ENCODE measurements at places on chromosomes 12 and 14.

DNA sequence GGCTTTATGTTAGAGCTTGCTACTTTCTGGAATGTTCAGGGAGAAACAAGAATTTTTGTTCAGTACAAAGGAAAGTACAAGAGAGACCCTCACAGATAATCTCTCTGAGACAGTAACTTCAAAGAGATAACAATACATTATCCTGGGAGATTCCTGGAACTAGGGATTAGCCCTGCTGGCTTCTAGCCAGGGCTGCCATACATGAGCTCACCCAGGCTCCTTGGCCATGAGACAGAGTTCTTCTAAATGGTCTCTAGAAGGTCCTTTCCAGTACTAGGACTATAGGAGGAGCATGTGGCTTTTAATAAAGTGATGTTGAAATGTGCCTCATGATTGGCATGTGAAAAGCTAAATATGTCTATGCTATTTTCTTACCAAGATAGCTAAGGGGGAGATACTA lies 342.5 kb downstream of the EMP1 start:
- H3K27me3 ChIP-seq = peaks cover 20% of the 10 kb centered on the region
- H3K27ac ChIP-seq = no peak overlapping the region
- H3K4me1 ChIP-seq = no peaks in the 10 kb centered on the region
- no peaks in the 10 kb centered on the region for H3K36me3 ChIP-seq

DNA sequence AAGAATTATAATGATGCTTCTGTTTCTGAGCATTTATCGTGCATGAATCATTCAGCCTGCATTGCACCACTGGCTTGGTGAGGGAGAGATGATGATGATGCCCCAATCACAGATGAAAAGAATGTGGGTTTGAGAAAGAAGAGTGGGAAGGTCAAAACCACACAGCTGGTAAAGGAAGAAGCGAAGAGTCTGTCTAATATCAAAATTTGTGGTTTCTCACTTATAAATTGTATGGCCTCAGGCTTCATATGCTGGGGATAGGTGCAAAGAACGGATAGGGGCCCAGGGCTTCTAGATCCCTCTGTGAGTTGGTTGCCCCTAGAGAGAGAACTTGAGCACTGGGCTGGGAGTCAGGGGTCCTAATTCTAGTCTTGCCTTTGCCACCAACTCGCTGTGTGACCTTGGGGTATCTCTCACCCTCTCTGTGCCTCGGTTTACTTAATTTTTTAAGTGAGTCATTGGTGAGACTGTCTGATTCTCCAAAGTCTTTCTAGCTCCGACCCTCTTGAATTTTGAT lies 2.2 kb downstream of the OASL start:
- H3K27ac ChIP-seq = no peak overlapping the region
- H3K36me3 ChIP-seq = no peaks in the 10 kb centered on the region
- H3K4me3 ChIP-seq = no peak overlapping the region
- no peaks in the 10 kb centered on the region for H3K27me3 ChIP-seq

DNA sequence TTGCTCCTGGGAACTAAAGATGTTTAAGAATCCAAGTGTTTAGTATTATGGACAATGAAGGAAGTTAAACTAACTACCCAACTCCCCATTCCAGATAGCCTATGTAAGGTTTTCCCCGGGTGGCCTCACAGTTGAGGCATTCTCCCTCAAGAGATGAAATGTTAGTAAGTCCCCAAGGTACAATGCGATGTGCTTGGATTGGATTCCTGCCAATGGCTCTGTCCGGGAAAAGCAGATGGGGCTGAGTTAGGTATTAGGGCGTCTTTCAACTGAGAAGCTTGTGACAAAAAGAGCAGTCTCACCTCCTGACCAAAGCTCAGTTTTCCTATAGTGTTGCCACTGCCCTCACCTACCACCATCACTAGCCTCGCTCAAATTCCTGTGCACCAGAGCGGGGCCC lies 64.8 kb upstream of the E2F7 start:
- H3K36me3 ChIP-seq = no peaks in the 10 kb centered on the region
- no peak overlapping the region for H3K4me3 ChIP-seq
- no peaks in the 10 kb centered on the region for H3K27me3 ChIP-seq
- no peak for DNase-seq
- H3K4me1 ChIP-seq = no peaks in the 10 kb centered on the region

DNA sequence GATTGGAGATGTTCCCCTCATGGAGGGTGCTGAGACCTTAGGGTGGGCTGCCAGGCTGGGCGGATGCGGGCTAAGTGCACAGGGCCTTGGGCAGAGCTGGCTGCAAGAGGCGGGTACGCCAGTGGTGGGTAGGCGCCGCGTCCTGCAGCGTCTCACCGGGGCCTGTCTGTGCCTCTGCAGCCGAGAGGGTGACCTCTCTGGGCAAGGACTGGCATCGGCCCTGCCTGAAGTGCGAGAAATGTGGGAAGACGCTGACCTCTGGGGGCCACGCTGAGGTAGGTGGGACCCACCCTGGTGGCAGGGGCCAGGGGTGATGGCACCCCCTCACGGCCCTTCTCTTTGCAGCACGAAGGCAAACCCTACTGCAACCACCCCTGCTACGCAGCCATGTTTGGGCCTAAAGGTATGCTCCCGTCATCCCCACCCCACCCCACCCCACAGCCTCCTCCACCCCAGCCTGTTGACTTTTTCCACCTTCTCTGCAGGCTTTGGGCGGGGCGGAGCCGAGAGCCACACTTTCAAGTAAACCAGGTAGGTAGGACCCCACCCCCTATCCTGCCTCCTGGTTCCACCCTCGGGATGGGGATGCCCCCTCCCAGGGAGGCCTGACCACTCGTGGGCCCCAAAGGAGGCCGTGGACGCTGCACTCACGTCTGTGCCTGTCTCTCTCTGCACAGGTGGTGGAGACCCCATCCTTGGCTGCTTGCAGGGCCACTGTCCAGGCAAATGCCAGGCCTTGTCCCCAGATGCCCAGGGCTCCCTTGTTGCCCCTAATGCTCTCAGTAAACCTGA lies 1.5 kb downstream of the CRIP1 start:
- peak overlapping the region; percentile 66 for H3K4me3 ChIP-seq
- H3K27me3 ChIP-seq = no peaks in the 10 kb centered on the region
- no peak overlapping the region for H3K27ac ChIP-seq
- H3K4me1 ChIP-seq = peaks cover 30% of the 10 kb centered on the region
- no peak for DNase-seq
- H3K36me3 ChIP-seq = no peaks in the 10 kb centered on the region

DNA sequence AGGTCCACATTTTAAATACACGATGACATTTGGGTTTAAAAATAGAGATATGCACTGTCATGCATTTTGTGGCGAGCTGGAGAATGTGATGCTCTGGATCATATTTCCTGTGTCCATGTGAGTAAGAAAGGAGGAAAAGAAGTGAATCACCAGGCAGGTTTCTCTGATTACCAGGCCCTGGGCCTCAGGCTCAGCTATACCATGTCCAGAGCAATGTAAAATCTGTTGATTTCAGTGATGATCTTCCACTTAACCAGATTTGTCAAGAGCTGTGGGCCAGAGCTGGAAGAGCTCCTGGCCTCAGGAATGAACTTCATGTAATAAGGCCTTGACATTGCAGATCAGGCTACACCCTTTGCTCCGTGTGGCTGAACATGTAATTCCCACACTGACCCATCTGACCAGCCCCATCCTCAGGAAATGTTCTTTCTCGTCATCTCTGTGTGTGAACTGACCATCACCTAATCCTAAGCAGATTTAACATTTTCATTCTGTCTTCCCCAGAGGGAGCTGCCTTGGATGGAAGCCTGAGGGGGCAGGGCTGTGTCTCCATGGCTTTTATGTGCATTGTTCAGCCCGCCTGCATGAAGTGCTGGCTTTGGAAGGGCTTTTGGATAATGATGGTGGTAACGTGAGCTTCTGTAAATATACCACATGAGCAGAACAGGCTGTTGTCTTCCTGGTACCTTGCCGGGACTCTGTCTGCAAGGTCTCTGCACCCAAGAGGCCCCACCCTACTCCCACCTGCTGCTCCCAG lies 54.5 kb downstream of the CRACR2A start:
- H3K27me3 ChIP-seq = peaks cover 8% of the 10 kb centered on the region
- peaks cover 16% of the 10 kb centered on the region for H3K4me1 ChIP-seq
- no peaks in the 10 kb centered on the region for H3K36me3 ChIP-seq
- H3K27ac ChIP-seq = peak overlapping the region; percentile 39

- peaks cover 26% of the 10 kb centered on the region for H3K4me1 ChIP-seq
- peak; percentile 37 for DNase-seq
- H3K27ac ChIP-seq = peak overlapping the region; percentile 90
- no peaks in the 10 kb centered on the region for H3K27me3 ChIP-seq
These were observed 90.7 kb downstream of the PLEKHA5 start for GRCh38 chr12:19220205-19220604.

GRCh38 chr12:106327309-106327869 lies 24.9 kb downstream of the TCP11L2 start:
- H3K4me1 ChIP-seq = no peaks in the 10 kb centered on the region
- no peaks in the 10 kb centered on the region for H3K27me3 ChIP-seq
- no peak overlapping the region for H3K27ac ChIP-seq
- no peak overlapping the region for H3K4me3 ChIP-seq
- no peaks in the 10 kb centered on the region for H3K36me3 ChIP-seq

- no peak overlapping the region for H3K4me3 ChIP-seq
- peaks cover 10% of the 10 kb centered on the region for H3K4me1 ChIP-seq
- no peaks in the 10 kb centered on the region for H3K27me3 ChIP-seq
- DNase-seq = no peak
- no peak overlapping the region for H3K27ac ChIP-seq
- no peaks in the 10 kb centered on the region for H3K36me3 ChIP-seq
These were observed 10.3 kb upstream of the MTA1 start for GRCh38 chr14:105409364-105409763.

DNA sequence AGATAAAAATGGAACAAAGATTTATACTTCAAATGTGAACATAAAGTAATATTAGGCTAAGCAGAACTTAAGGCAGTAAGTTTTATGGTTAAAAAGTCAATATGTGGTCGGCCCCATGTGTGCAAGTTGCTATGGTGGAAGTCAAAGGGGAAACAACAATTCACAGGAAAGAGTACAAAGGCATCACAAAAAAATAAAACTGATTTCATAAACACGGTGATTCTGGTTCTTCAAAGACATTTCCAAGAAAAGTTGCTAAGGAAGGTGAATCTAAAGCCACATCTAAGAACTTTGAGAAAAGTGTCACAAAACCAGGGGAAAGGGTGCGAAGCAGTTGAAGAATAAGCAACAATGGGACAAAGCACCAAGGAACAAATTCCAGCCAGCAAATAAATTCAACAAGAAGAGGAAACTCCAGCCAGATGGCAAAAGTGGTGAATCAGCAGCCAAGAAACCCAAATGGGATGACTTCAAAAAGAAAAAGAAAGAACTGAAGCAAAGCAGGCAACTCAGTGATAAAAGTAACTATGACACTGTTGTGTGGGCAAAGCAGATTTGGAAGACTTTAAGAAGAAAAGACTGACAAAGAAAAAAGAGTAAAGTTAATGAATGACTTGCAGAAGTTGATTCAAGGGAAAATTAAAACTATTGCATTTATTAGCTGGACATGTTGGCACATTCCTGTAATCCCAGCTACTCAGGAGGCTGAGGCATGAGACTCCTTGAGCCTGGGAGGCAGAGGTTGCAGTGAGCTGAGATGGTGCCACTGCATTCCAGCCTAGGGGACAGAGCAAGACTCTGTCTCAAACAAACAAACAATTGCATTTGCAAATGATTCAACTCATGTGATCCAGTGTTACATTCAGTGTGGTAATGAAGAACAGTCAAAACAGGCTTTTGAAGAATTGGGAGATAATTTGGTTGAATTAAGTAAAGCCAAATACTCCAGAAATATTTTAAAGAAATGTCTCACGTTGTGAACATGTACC lies 19.5 kb downstream of the PTGDR start:
- no peaks in the 10 kb centered on the region for H3K36me3 ChIP-seq
- no peak for DNase-seq
- no peak overlapping the region for H3K4me3 ChIP-seq
- H3K4me1 ChIP-seq = no peaks in the 10 kb centered on the region
- H3K27me3 ChIP-seq = no peaks in the 10 kb centered on the region

- peaks cover 14% of the 10 kb centered on the region for H3K27me3 ChIP-seq
- no peak overlapping the region for H3K27ac ChIP-seq
- H3K4me3 ChIP-seq = no peak overlapping the region
- no peaks in the 10 kb centered on the region for H3K4me1 ChIP-seq
- no peaks in the 10 kb centered on the region for H3K36me3 ChIP-seq
These were observed 6.6 kb downstream of the TSPAN19 start for GRCh38 chr12:85029456-85029855.

DNA sequence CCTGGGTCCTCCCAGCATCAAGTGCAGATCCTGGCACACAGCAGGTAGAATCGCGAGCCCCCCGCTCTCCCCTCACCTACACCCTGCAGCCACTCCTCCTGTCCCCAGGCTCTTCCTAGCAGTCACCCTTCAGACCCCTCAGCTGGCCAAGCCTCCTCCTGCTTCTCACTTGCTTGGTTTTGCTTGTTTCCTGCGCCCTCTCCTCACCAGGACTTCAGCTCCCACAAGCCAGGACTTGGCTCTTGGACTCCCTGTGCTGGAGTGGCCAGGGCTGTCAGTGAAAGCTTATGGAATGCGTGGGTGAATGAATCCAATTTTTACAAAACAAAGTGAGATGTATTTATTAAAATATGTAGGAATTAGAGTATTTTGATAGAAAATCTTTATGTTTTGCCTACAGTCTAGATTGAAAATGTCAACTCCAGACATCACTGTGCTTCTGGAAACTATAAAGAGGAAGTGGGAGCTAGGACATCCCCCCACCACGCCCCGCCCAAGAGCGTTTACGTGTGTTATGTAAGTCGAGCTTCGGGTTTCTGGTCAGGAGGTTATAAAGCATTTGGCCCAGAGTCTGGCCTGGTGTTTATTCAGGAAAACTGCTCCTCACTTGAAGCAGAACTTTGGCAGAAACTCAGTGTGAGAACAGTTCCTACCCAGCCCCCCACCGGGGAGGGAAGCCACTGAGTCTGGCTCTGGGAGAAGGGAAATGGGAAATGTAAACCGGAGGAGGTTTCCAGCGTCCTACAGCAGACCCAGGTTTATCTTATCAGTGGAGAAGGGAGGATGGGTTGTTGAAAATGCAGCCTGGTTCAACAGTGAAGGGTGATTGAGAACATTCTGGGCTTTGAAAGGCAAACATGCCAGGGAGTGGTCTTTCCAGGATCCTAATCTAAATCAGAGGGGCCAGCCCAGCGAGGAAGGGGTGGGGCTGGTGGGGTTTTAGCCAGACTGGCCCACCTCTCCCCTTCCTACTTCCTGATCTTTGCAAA lies 8.8 kb downstream of the ALDH2 start:
- no peak overlapping the region for H3K4me3 ChIP-seq
- peak; percentile 29 for DNase-seq
- H3K27ac ChIP-seq = no peak overlapping the region
- no peaks in the 10 kb centered on the region for H3K36me3 ChIP-seq
- H3K4me1 ChIP-seq = peaks cover 11% of the 10 kb centered on the region

GRCh38 chr14:93089521-93090269 lies 26.0 kb downstream of the ITPK1 start:
- H3K4me1 ChIP-seq = peaks cover 16% of the 10 kb centered on the region
- DNase-seq = no peak
- H3K27me3 ChIP-seq = no peaks in the 10 kb centered on the region
- H3K27ac ChIP-seq = no peak overlapping the region

- peaks cover 39% of the 10 kb centered on the region for H3K4me1 ChIP-seq
- no peaks in the 10 kb centered on the region for H3K36me3 ChIP-seq
- H3K27me3 ChIP-seq = no peaks in the 10 kb centered on the region
- DNase-seq = no peak
- no peak overlapping the region for H3K27ac ChIP-seq
These were observed 2.1 kb upstream of the IL23A start for GRCh38 chr12:56336361-56337167.
